ENCODE measurements at places on chromosomes 6 and 20.

DNA sequence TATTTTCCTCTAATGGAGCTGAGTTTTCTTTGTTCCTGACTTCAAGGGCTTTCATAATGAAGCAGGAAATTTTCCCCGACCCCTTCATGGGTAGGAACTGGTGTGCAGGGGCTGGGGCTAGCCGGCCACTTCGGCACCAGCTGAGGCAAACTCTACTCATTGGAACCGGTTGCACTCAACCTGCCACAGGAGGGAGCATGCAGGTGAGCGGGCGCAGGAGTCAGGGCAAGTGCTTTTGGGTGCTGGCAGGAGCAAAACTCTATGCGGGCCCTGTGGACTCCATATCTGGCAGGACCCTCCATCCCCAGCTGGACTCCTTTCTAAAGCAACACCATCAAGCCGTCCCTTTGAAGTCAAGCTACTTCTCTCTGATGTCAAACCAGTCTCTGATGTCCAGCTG lies 244.2 kb downstream of the EPM2A start:
- DNase-seq, result no peak

GRCh38 chr20:25247956-25248785 lies at the start of gene PYGB:
Gene PYGB, plus strand, starts transcription at chr20:25248085. Its CDS starts 94 bp downstream, at chr20:25248179.
- peak; percentile 89 for DNase-seq

GRCh38 chr6:150967910-150968309 lies 102.4 kb downstream of the MTHFD1L start:
- DNase-seq, result no peak

DNA sequence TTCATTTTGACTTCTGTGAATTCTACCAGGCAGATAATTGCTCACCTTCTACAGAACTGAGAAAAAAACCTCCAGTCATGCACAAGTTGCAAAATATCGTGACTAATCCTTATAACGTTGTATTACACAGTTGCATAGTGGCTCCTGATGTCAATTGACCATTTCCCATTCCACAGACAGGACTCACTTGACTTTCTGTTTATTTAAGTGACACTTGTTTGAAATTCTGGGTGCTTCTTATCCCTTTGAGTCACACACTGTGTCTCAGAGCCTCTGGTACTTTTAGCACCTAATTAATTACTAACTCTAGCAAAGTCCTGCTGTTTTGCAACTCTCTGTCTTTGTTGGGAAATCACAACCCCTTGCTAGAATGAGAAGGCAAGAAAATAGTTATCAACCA lies 16.2 kb upstream of the RSPO3 start:
- peak; percentile 92 for DNase-seq

DNA sequence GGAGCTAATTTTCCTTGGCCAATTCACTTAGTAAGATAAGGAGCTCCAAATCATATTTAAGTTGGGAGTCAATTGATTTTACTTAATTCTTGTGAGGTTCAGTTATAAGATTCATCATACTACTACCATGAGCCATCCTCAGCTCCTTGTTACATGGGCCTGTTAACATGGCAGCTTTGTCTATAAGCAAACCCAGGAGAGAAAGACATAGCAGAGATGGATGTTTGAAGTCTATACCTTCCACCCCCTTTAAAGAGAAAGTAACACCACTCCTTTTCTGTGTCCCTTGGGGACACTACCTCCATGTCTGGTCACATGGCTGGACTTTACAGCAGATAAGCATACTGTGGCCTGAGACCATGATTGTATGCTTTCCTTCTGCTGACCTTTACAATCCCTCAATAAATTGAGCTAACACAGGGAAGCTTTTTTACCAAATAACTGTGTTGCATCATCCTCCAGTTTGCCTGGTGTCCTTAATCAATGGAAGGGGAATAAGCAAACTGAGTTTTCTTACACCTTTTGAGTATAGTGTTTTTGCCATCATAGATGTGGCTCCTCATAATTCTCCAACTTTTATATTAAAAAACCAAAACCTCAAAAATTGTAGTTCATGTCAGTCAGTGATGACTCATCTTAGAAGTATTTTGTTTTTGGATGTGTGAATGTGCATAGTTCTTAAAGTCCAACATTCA lies 9.8 kb upstream of the ZNFX1 start:
- DNase-seq, result no peak

GRCh38 chr6:135479601-135480000 lies 17.9 kb downstream of the AHI1 start:
- peak; percentile 73 for DNase-seq

DNA sequence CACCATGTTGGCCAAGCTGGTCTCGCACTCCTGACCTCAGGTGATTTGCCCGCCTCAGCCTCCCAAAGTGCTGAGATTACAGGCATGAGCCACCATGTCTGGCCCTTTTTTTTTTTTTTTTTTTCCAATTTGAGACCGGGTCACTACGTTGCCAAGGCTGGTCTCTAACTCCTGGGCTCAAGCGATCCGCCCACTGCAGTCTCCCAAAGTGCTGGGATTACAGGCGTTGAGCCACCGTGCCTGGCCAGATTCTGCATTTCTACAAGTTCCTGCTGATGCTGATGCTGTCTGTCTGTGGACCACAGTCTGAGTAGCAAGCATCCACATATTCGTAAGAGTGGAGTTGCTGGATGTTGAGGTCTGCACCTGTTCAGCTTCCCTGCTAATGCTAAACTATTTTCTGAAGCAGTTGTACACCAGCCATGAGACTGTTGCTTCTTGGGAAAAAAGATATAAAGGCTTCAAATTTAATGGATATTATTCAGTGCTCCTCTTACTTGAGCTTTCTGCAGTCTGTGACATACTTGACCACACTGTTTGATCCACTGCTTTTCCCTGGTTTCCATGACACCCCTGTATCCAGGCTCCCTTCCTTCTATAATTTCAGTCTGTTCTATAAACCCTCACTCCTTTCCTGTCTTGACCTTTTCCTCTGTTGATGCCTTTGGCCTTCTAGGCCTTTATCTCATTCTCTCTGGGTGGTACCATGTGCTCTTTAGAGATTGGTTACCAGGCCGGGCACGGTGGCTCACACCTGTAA lies 10.1 kb upstream of the ZBTB12 start:
- DNase-seq, result no peak

- peak; percentile 61 for DNase-seq
Measured at GRCh38 chr6:88380083-88380482, 213.9 kb upstream of the CNR1 start.

DNA sequence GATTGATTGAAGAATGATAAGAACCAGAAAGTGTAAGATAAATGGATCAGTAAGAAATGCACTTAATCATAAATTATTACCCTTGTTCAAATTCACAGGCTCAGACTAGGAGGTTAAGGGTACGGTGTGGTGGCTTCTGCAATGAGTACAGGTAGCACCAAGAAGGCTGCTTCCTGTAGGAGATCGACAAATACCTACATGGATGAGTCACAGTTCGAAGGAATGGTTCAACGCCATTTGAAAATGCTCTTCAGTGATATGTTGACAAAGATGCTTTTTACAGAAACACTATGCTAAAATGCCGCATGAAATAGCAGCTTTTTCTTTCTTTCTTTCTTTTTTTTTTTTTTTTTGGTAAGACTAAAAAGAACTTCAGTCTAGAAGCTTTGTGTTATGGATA lies 116.2 kb downstream of the DTNBP1 start:
- no peak for DNase-seq

DNA sequence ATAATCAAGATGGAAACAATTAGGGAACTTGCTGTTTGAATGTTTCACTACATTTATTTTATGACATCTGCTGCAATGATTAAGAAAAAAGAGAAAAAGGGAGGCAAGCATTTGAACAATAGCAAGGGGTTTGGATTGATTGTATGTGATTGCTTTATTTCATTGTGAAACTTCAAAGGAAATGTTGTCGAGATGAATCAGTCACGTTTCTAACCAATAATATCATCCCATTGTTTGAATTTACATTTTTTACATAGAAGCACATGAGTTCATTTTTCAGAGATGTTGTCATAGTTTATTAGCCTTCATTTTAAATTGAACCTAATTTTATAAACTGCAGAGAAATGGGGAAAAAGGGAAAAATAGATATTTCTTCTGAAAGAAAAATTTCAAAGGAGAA lies 572.0 kb downstream of the KIF16B start:
- DNase-seq, result no peak

- DNase-seq, result no peak
Measured at GRCh38 chr20:58271606-58272351, 37.7 kb upstream of the RAB22A start.

DNA sequence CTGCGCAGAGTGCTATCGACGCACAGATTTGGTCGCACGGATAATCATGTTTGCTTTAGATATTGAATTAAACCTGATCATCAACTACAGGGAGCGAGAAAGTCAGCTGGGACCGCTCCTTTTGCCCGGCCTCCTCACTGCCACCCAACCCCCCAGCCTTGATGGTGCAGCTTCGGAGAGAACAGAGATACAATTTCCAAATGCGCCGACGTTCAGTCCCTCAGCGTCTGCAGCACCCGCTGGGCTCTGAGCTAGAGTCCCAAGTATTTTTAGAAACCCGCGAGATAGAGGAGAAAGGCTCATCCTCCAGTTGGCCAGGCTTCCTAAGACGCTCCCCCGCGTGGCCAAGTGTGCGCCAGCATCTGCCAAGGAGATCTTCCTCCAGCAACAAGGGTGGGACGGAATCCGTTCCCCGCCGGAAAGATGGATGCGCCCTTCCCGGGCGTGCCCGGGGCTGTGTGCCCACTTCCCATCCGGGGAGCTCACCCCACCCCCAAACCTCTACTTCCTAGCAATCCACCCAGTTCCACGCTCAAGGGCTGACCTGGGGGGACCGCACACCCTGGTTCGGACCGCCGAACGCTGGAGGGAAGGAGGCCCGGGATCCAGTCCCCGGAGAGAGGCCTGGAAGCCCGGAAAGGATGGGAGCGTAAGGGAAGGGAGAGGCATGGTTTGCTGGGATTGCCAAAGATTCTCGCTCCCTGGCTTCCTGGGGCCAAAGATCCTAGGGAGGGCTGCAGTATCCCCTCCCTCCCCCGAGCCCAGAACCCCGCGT lies 4.1 kb downstream of the NKX2-2 start:
- DNase-seq, result no peak

DNA sequence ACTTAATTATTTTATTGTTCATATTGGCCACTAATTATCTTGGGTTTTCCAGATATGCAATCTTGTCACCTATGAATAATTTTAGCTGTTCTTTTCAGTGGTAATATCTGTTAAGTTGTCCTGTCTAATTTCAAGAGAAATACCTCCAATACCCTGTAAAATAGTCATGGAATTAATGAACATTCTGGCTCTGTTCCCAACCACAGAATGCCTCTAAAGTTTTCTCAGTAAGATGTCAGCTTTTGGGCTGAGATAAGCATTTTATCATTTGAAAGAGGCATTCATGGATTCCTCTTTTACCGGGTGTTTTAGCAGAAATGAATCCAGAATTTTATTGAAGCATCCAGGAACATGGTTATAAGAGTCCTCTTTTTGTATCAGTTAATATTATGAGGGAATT lies 109.3 kb downstream of the WDR27 start:
- no peak for DNase-seq

GRCh38 chr20:41172296-41173140 lies 35.2 kb downstream of the PLCG1 start:
- no peak for DNase-seq

DNA sequence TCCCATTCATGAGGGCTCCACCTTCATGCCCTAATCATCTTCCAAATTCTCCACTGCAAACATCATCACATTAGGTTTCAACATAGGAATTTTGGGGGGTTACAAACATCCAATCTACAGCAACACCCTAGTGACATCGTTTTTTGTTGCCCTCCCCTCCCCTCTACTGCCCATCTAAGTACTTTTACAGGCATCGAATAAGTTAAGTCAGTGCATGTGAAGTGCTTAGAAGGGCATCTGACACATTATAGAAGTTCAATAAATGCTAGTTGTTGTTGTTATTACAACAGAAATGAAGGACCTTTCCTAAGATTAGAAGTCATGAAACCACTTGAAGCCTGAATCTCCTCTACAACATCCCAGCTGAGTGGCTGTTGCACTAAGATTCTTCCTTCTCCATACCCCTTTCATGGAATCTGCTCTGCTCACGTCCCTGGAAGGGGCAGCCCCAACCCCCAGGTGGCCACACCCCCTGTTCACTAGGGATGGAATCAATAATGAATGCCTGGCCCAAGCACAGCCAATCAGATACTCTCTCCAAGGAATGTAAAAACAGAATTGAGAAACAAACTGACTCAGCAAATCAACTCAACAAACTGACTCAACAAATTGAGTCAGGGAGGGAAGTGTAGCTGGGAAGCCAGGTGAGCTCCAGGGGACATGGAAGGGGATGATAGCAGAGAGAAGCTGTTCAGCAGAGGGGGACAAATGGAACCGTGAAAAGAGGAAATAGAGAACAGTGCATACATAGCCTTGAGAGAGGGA lies 3.9 kb upstream of the LRP11 start:
- no peak for DNase-seq

DNA sequence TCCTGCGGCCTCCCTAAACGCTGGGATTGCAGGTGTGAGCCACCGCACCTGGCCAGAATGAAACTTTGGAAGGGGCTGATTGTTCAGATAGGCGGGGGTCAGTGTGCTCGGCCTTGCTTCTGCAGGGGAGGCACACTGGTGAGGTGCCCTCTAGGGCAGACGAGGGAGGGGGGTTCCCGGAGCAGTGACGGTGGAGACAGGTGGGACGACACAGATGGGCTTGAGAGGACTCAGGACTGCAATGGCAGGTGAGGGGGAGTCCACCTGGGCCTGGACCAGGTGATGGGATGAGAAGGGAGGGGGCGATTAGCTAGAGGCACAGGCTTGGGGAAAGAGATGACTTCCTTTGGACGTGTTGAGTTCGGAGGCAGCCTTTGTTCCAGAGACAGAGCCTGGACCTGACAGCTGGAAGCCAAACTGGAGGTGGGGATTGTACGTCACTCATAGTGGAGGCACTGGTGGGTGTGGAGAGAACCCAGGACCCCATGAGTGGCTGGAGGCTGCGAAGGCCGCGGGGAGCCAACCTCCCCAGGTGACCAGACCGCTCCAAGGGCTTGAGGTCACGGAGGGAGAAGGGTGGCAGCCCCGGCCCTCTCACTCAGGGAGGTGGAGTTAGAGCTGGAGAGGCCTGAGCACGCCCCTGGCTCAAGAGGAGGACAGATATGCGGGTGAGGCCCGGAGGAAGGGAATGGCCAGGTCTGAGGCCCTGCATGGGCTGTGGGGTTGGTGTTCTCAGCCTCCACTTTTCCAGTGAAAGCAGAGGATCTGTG lies 10.5 kb upstream of the MAP1LC3A start:
- DNase-seq, result no peak

GRCh38 chr20:1267161-1267560 lies 1.1 kb downstream of the SNPH start:
- DNase-seq, result no peak

All from inflammatory macrophage (primary cell).